CD4-positive, alpha-beta T cell treated with Interleukin-15 for 4 hours (primary cell): ENCODE measurements at places on chromosomes 6 and 20.

DNA sequence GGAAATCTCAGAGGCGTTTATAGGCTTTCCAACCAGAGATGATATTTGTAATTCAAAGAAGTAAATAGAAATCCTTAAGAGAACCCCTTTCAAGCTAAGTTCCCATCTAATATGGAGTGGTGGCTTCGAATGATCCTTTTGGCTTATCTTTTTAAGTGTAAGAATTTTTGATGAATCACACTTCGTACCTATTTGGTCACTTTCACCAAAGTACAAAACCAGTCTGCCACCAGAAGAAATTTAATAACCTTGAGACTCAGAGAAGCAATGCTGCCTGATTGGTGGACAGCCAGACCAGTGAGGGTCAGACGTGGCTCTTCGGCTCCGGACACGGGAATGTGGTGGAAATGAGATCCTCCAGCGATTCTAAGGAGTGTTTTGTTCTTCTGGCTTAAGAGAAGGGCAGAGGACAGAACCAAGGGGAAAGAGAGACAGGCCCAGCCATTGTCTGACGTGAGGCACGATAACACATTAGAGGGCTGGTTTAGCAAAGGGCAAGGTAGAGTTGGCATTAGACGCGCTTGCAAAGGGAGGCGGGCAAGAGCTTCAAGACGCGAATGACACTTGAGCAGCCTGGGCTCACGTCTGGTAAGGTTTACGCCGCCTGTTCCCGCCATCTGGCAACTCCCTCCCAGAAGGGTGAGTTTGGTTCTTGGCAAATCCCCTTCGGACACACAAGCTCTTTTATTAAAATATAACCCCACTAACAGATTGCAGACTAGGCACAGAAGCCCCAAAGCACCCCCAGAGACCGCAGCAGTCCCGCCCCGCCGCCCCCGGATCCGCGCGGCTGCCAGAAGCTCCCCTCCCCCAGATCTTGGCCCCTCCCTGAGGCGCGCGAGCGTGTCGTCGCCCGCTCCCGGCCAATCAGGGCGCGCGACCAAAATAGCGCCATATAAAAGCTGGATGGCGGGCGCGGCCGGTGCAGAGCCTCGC is 50.0 kb upstream of the EZR start:
- no peak for DNase-seq

- no peak for DNase-seq
Measured at GRCh38 chr6:28525496-28526039, at the start of gene GPX5. TSS of gene GPX5 (plus strand) at chr6:28525881. CDS start at chr6:28526014, 133 bp downstream.

DNA sequence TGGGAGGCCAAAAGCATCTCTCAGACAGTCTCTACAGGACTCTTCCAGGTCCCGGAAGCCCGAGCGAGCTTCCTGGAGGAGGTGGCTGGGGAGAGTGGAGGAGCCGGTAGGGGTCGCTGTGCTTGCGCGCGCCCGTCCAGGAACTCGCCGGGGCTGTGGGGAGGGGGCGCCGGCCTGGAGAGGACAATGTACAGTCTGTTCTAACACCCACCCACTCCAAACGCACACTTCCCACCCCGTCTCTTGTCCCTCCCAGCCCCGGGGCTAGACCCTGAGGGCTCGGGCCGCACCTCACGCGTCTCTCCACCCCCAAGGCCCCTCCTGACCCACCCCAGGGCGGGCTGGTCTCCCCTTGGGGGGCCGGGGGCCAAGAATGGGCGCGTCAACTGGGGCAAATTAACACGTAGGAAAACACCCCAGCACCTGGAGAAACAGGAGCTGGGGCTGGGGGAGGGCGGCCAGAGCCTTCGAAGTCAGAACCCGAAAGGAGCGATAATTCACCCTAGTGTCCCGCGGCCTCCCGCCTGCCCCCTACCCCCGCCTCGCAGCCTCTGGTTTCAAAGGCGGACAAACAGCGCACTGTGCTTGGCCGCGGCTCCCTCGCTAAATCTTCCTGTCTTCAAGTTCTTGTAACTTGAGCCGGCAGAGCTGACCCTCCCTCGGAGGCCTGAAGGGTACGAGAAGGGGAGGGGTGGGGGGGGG is 103.2 kb upstream of the FOXP4 start:
- DNase-seq = no peak

- DNase-seq = no peak
Measured at GRCh38 chr6:20691185-20691584, 156.9 kb downstream of the CDKAL1 start.

GRCh38 chr6:123997223-123997622 is 193.6 kb downstream of the NKAIN2 start:
- DNase-seq = no peak
